Erythroblast (primary cell): ENCODE measurements at places on chromosomes 2 and 18.

DNA sequence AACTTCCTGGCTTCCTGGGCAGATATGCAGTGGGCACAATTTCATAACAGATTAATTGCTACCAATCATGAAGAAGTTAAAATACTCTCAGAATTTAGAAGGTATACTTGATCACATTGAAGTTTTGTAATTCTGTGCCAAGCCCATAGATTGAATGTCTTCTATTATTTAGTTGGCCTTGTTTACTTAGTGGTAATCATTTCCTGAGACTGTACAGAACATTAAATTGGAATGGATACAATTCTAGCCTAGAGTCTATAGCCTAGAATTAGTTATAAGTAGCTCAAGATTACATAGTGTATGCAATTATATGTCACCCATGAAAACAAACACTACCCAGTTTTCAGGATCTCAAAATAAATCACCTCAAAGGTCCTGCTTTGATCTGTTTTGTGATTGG, 615.8 kb downstream of the XIRP2 start:
- DNase-seq: no peak

GRCh38 chr2:235903782-235904584, 264.2 kb downstream of the GBX2 start:
- no peak for DNase-seq

GRCh38 chr2:23835988-23836387, 90.9 kb downstream of the ATAD2B start:
- no peak for DNase-seq

DNA sequence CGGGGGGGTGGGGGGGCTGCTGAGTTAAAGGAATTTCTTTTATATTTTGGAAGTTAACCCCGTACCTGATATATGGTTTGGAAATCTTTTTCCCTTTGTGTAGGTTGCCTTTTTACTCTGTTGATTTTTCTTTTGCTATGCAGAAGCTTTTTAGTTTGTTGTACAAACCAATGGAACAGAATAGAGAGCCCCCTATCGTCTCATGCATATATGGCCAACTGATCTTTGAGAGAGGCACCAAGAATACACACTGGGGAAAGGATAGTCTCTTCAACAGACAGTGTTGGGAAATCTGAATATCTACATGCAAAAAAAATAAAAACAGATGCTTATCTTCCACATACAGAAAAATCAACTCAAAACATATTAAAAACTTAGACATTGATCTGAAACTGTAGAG, 647.8 kb upstream of the KLHL29 start:
- no peak for DNase-seq

DNA sequence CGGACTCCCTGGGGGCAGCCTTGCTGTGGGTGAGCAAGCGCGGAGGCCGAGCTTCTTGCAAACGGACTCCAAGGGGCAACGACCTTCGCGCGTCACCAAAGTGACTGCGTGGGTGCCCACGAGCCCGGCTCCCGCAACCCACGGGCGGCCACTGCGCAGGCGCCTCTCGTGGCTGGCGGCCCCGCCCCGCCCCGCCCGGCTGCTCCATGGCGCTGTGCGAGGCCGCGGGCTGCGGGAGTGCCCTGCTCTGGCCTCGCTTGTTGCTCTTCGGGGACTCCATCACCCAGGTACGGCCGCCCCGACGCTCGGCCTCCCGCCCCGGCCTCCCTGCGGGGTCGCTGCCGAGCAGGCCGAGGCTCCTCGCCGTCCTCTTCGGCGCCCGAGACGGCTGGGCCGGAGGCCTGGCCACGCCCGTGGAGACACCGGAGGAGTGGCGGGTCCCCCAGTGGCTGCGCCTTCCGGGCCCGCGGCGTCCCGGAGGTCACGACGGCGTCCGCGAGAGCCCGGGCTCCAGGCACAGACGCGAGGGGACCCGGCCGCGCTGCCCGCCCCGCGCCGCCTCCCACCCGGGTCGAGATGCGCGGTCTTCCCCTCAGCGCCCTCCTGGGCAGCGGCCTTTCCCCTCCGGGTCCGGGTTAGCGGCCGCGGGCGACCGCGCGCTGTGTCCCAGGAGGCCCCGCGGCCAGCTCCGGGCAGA, at the start of gene IAH1:
Gene IAH1 (plus strand): TSS at position 191 of the 697 bp plus-strand sequence. CDS start 16 bp downstream, at position 207.
- peak; percentile 80 for DNase-seq

DNA sequence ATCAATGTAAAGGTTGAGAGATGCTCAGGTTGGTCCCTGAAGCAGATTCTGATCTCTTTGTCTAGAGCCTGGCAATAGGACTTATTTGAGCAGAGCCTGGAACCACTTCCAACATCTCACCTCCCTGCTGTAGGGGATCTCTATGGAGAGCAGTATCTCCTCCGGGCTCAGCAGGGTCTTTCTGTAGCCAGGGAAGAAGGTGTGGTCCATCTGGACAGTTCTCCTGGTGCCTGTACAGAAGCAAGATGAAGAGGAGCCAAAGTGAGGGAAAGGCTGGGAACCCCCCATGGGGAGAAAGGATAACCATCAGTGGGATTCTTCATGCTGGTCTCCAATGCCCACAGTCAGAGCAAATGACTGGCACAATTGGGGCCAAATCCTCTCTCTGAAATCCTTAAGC, 34.8 kb downstream of the XDH start:
- DNase-seq: no peak

GRCh38 chr18:37341016-37341415, 224.6 kb downstream of the CELF4 start:
- no peak for DNase-seq

DNA sequence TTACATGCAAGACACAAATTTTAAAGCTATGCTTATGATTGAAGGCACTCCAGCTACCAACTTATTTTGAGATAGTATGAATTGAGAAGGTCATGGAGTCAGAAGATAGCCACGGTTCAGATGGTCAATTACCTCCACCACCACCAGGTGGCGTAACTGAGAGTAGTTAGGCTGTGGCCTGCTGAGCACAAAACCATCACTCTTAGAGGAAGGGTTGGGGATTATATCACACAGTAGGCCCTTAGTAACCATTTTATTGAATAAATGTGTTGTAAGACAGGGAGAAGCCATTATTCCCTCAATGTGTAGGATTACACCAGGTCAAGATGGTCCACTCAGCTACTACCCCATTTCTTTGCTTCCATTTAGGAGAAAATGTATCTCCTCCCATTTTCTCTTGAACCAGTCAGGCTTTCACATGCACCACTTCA, 18.8 kb downstream of the KLHL41 start:
- peak; percentile 88 for DNase-seq

DNA sequence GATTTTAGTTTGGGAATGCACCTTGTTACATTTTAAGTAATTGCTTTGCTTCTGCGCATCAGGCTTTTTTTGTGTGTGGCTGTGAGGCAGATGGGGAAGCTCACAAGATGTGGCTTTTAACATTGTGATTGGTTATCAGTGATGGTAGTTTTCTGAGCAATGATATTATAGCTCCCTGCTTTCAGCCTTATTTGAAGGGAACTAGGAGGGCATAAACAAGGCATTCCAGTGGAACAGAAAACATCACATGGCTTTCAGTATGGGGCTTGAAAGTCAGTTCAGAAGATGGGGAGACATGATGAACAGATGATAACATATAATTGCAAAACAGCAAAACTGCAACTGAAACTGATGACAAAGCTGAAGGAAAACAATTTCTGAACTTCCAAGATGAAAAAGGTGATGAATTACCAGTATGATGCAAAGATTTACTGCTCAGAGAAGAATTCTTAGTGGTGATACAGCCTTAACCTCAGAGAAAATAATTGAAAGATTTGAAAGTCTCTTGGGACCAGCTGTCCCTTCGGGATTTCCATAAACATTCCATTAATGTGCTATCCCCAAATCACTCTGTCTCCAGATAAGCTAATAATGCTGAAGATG, 439.7 kb downstream of the RND3 start:
- DNase-seq: no peak

- DNase-seq: no peak
Measured at GRCh38 chr2:46075848-46076247, 221.4 kb upstream of the EPAS1 start.

- no peak for DNase-seq
Measured at GRCh38 chr2:35298493-35298892, 1057.1 kb upstream of the CRIM1 start.

DNA sequence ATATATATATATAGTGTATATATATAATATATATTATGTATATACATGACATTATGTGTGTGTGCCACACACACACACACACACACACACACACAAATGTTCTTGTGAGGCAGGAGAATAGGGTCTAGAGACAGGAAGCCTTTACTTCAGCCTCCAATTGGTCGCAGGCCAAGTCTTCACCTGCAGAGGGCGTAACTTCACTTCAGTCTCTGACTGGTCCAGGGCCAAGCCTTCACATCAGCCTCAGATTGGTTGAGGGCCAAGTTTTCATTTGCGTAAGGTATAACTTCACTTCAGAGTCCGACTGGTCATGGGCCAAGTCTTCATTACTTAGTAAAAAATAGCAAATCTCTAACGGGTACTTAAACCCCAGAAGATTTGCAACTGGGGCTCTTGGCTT, 13.2 kb upstream of the SS18 start:
- peak; percentile 68 for DNase-seq
